G401 (cell line): ENCODE measurements at places on chromosomes 11 and 22. TPM values are rescaled to one million over a fixed set of nuclear protein-coding genes. Genes with fewer than 3 reads are reported as not detected.

SMCO4 gene
- total RNA-seq, result 7.3 TPM in 1 of 2 replicates, not detected in the other

CBY1 gene
- total RNA-seq, result 34.2 and 47.6 TPM in 2 replicates

TMPRSS13 gene
- not detected in 2 replicates for total RNA-seq

BTBD18 gene
- total RNA-seq, result not detected in 2 replicates

SLC17A6 gene
- total RNA-seq, result 0.37 TPM in 1 of 2 replicates, not detected in the other

TTC28 gene
- total RNA-seq, result 7.6 and 12.2 TPM in 2 replicates

DEPDC5 gene
- total RNA-seq, result 12.9 and 15.6 TPM in 2 replicates

MOV10L1 gene
- not detected in 2 replicates for total RNA-seq

LDHAL6A gene
- total RNA-seq, result not detected in 2 replicates

SLC22A6 gene
- total RNA-seq, result not detected in 2 replicates

SAA1 gene
- 3.3 and 4.6 TPM in 2 replicates for total RNA-seq

DCDC1 gene
- 2.1 TPM in 1 of 2 replicates, not detected in the other for total RNA-seq

APOA4 gene
- not detected in 2 replicates for total RNA-seq

NAALAD2 gene
- not detected in 2 replicates for total RNA-seq

CECR2 gene
- 2.0 and 2.1 TPM in 2 replicates for total RNA-seq

PRODH gene
- total RNA-seq, result 0.98 and 3.2 TPM in 2 replicates

MMP8 gene
- total RNA-seq, result 0.03 TPM in 1 of 2 replicates, not detected in the other

IGSF22 gene
- not detected in 2 replicates for total RNA-seq

HIRA gene
- total RNA-seq, result 41.5 and 45.5 TPM in 2 replicates

ZDHHC5 gene
- total RNA-seq, result 46.5 and 49.0 TPM in 2 replicates

MS4A8 gene
- total RNA-seq, result not detected in 2 replicates

ANO5 gene
- total RNA-seq, result 1.1 and 1.6 TPM in 2 replicates

OR6T1 gene
- not detected in 2 replicates for total RNA-seq

ACR gene
- total RNA-seq, result not detected in 2 replicates

ARHGAP8 gene
- total RNA-seq, result 15.7 and 20.5 TPM in 2 replicates

TMEM86A gene
- total RNA-seq, result 0.34 and 0.55 TPM in 2 replicates

OR6A2 gene
- total RNA-seq, result 0.24 TPM in 1 of 2 replicates, not detected in the other

MS4A1 gene
- total RNA-seq, result not detected in 2 replicates

INPPL1 gene
- total RNA-seq, result 53.0 and 60.1 TPM in 2 replicates

RHOD gene
- total RNA-seq, result not detected in 2 replicates

PRG2 gene
- total RNA-seq, result not detected in 2 replicates

MMP13 gene
- total RNA-seq, result not detected in 2 replicates

APOA5 gene
- total RNA-seq, result not detected in 2 replicates

CCDC34 gene
- 6.0 and 8.2 TPM in 2 replicates for total RNA-seq

VPREB1 gene
- total RNA-seq, result not detected in 2 replicates

WNT7B gene
- not detected in 2 replicates for total RNA-seq

SLC43A3 gene
- not detected in 2 replicates for total RNA-seq

OR4C5 gene
- total RNA-seq, result not detected in 2 replicates

MUC2 gene
- not detected in 2 replicates for total RNA-seq

CRYAB gene
- 153 and 175 TPM in 2 replicates for total RNA-seq

SERGEF gene
- 28.2 and 111 TPM in 2 replicates for total RNA-seq

SAA4 gene
- total RNA-seq, result not detected in 2 replicates

OR2D2 gene
- total RNA-seq, result not detected in 2 replicates

DDTL gene
- total RNA-seq, result not detected in 2 replicates
